ENCODE measurements at places on chromosomes 5 and 9.

DNA sequence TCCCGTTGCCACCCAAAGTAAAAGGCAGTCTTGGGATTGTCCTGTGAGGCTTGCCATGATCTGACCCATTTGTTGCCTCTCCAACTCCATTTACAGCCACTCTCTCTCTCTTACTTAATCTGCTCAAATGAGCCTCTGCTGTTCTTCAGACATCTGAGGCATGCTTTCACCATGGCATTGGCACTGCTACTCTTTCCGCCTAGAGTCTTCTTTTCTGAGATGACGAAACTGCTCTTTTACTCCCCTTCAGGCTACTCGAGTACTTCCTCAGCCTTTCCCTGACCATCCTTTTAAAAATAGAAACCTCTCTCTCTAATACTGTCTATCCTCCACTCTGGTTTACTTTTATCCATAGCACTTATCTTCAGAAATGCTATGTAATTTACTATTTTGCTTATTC lies 9.0 kb downstream of the FOCAD start:
- no peak for DNase-seq

DNA sequence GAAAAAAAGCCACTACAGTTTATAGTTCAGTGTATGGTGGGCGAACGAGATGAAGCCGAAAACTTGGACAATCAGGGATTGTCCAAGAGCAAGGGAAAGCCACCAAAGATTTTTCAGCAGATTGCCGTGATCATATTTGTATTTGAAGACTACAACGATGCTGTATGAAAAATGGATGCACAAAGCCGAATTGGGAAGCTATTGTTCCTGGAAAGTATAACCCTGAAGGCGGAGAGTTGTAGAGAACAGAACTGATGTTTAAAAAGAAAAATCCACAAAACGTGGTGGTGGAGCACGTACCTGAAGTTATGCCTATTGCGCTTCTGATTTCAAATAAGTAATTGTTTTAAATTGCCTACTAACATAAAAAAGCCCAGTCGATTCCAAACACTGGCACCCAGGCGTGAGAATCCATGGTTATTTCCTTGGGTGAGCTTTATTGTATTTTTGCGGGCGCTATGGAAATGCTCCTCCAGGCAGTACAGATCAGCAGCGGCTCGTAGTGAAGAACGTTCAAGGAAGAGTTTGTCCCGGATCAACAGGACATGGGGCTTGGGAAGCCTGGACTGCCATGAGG lies 772 bp upstream of the TARS1 start:
- DNase-seq = no peak

DNA sequence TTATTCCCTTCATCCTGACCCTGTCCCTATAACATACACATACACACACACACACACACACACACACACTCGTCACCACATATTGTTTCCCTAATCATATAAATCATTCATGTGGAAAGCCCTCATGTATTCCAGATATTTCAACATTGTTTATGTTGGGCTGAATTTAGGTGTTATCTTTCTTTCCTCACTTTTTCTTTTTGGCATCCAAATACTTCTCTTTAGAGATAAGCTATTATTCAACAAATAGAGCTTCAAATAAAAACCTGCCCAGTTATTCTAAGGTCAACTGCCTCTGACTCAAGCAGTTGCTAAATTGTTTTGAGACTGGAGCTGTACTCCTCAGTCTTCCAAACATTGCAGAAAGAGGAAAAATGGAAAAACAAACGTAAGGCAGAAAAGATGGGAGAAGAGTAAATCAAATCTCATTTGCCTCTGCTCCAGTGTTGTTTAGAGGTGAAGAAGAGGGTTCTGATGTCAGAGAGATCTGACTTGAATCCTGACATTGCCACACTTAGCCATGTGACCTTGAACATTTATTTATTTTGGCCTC lies 215.7 kb downstream of the GAS1 start:
- no peak for DNase-seq

DNA sequence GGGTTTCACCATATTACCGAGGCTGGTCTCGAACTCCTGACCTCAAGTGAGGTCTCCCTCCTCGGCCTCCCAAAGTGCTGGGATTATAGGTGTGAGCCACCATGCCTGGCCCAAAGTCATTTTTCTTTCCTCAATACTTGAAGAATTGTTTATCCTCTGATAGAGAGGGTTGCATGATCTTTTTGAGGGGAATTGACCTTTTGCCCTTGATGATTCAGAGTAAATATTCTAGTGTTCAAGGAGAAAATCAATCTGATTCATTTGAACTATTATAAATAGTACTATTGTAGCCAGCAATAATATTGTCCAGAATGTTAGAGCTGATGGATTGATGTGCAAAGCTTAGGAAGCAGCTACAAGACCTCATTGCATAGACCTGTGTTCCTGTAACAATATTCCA lies 47.1 kb downstream of the UGCG start:
- no peak for DNase-seq

DNA sequence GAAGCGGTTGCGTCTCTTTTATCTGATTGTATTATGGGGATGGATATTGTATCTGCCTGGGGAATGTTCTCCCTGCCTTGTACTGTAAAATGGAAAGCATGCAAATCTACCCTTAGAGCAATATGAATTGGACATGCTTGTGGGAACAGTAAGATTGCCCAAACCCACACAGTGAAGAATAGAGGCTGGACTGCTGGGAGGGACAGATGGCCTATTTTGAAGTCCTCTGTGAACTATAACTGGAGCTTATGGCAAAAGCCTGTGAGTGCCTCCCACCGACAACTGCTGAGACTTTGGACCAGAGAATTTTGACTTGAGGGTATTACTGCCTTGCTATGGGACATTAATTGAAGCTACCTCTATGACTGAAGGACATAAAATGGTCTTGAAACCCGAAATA lies 168.9 kb downstream of the ERCC6L2 start:
- no peak for DNase-seq

- DNase-seq = no peak
Measured at GRCh38 chr5:60802226-60802625, 41.8 kb downstream of the ELOVL7 start.

DNA sequence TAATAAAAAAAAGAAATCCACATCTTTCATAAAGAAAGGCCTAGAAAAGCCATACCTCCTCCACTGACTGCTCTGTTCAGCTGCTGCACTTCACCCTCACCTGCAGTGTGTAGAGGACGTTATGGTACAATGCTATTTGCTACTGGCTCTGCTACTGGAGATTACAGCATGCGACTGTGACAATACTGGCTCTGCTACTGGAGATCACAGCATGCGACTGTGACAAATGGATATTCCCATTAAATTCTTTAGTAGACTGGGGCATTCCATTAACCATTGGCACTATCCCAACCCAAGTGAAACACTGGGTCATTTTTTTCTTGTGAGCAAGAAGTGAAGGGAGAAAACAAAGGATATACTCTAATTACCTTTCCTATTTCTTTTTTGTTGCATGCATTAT lies 1063.5 kb upstream of the DMAC1 start:
- no peak for DNase-seq

DNA sequence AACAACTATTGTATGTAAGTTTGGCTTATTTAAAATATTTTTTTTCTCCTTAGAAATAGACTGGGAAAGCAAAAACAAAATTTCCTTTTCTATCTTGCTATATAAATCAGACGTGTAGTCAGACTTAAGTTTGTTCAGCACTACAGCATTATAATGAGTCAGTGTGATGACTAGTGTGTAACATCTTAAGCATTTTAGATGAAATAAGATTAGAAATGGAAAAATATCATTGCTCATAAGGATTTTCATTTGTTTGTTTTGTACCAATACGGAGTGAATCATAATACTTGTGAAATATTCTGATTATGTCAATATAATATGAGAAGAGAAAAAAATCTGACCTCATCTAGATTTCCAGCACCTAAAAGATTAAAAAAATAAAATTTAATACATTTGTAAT lies 64.7 kb upstream of the RICTOR start:
- no peak for DNase-seq

Data from islet precursor cell (in vitro differentiated cells).